ENCODE measurements at places on chromosomes 5 and 9. TPM values are rescaled to one million over a fixed set of nuclear protein-coding genes. Genes with fewer than 3 reads are reported as not detected.
A peak's percentile ranks its signal among the peaks of the same experiment; 100 is the strongest.

GRCh38 chr9:18362166-18362565 is 111.8 kb upstream of the ADAMTSL1 start:
- DNase-seq: no peak

- DNase-seq: no peak
These were observed 47.0 kb downstream of the KCNN2 start for GRCh38 chr5:114408847-114409246.

DNA sequence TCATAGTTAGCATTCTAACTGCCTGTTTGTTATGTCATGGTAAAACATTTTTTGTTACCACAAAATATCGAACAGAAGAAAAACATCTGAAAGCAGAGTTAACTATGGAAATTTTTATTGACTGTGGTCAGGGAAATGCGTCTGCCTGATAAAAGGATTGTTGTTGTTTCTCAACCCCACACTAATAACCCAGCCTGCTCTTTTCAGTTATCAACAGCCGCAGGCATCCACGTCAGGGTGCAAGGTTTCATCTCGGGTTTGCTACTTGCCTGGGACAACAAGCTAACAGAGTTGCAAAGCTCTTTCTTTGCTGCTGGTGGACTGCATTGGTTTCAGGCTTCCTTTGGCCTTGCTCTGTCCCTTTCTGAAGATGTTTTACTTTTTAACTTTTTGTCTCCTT is 969.2 kb downstream of the CDH18 start:
- no peak for DNase-seq

- no peak for DNase-seq
These were observed 7.2 kb downstream of the ROPN1L start for GRCh38 chr5:10448754-10449360.

DNA sequence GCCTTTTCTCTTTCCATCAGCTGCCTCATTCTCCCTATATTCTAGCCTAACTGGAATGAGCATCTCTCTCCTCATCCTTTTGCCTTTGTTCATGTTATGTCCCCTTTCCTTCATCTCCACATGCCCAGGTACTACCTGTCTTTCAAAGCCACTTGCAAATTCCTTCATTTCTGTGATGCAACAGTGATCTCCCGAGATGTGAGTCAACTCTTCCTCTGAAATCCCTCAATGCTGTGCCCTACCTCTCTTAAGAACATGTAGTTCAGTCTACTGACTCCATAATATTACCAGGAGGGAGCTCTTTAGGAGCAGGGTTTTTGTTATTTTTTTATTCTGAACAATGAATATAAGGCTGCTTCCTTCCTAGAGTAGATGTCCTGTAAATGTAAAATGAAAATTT is 91.6 kb downstream of the ZNF462 start:
- no peak for DNase-seq

The LCN12 gene
- 2.6 TPM for total RNA-seq

The TLX3 gene
- not detected for total RNA-seq

DNA sequence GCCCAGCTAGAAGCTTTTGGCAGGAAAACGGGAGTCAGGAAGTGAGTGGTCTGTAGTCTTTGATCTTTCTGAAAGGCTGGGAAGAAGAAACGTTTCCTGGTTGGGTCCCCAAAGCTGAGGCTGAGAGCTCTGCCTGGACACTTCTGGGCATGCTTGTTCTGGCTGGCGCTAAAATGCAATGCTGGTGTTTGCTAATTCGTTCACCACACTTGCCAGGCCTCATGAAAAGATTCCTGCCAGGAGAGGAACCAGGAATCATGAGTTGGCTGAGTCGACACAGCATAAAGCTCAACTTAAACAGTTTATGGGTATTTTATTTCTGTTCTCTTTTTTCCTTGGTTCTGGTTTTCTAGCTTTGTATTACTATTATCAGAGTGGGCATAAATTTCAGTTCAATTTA is 10.7 kb upstream of the PTGR1 start:
- DNase-seq: no peak

The FOXD1 gene
- not detected for total RNA-seq

The RASEF gene
- not detected for total RNA-seq

DNA sequence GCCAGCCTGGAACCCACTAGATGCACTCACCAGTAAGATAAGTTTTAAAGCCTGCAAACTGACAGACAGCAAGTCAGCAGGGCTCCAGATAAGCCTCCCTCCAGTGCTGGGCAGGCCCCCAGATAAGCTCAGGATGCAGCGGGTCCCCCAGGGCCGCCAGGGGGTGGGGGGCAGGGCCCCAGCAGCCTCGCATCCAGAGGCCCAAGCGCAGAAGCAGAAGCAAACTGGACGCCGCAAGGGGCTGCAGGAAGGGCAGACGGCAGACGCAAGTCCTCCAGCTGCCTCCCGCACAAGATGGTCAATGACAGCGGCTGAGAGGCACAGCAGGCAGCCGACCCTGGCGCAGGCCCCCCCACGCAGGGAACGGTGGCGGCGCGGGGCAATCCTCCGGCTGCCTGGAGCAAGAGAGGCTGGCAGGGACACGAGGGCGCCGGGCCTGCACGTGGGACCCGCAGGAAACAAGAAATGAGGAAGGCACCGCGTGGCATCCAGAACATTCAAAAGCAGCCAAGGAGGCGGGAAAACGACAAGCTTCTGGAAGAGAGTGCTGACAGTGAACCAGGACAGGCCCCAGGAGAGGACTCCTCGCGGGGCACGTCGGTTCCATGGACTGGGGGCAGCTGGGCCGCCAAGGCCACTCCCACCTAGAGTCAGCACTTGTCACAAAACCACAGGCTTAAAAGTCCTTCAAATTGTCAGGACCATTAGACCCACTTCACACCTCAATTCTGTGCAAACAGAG is 49.8 kb downstream of the ROR2 start:
- DNase-seq: no peak

DNA sequence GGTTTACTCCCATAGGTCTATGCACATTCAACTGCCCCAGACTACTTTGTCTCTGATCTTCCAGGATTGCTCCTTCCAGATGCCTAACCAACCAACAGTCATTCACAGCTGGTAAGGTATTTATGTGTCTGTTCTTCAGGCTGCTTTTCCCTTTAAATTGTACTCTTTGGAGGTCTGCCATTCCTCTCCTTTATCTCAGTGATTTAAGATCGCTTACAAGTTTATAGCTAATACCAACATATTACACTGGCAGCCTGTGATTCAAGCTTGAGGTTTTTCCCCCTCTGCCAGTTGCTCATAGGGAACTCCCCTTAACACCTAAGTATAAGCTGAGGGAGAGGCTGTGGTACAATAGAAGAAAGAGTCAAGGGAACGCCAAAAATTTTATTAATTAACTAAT is 711.7 kb upstream of the EDIL3 start:
- DNase-seq: no peak

- DNase-seq: peak; percentile 23
These were observed 74.8 kb downstream of the ICE1 start for GRCh38 chr5:5497152-5497788.

DNA sequence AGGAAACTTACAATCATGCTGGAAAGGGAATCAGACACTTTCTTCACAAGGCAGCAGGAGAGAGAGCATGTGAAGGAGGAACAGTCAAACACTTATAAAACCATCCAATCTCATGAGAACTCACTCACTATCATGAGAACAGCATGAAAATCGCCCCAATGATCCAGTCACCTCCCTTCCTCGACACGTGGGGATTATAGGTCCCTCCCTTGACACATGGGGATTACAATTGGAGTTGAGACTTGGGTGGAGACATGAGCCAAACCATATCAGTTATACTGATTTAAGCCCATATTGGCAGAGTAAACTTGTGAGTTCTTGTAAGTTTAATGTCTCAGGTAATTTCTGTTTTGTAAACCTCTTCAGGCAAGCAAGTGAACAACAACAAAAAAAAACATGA is 70.8 kb downstream of the ERAP1 start:
- DNase-seq: no peak

GRCh38 chr5:50751064-50751657 is 84.7 kb downstream of the PARP8 start:
- peak; percentile 76 for DNase-seq

DNA sequence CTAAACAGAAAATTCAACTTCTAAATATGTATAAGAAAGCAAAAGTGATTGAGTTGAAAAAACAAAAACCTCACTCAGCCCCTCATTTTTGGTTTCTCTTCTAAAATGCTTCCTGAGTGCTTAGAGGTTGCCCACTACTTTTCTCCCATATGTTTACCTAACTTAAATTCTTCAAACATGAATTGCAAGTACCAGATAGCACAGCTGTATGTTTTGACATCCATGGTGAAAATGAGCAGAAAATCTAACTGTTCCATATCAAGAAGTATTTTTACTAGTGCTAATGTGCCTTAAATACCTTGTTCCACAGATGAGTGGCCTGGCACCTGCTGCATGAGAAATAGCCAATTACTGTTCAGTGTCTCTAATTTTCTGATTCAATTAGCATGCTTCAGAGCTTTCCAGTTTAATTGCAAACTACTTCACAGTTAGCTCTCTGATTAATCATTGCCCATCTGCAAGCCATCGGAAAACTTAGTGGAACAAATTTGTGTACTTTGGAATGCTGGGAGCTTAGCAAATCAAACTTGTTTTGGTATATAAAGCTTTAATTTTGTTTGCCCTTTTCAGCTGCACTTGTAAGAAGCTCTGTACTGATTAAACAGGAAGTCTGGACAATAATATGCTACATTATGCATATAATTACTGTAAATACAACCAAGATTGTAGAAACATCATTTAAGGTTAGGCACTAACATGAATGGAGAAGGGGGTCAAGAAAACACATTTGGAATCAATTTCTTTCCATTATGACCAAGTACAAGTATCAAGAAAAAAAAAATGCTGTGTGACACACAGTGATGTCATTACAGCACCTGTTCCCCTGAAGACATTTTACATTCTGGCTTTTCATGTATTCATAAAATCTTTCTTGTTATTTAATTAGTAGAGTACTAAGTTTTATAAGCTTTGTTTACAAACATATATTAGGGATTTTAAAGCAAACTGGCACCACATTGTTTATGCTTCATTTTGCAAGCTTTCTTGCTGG is 65.6 kb downstream of the POU5F2 start:
- DNase-seq: no peak

DNA sequence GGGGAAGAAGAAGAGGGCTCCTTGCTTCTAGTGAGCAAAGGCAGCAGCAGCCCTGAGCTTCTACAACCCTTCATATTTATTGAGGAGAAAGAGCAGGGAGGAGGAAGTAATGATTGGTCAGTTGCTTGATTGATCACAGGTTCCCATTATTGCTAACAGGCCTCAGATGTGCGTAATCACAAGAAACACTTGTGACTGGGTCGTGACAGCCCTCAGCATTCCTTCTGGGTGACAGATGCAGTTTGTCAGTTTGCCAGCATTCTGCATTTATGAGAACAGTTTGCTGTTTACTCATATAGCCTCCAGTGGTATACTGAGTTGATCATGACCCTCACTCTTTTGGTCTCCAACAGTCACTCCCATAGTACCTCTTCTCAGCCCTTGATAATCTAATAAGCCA is 111.5 kb upstream of the TNC start:
- no peak for DNase-seq

- DNase-seq: peak; percentile 64
These were observed 38.7 kb downstream of the NLN start for GRCh38 chr5:65760504-65761275.

GRCh38 chr9:136769710-136770191 is 5.4 kb upstream of the LCN15 start:
- peak; percentile 30 for DNase-seq

GRCh38 chr9:81782313-81782995 is 93.1 kb upstream of the TLE1 start:
- no peak for DNase-seq

The IL13 gene
- total RNA-seq: 0.31 TPM

The ARAP3 gene
- total RNA-seq: 38.2 TPM

DNA sequence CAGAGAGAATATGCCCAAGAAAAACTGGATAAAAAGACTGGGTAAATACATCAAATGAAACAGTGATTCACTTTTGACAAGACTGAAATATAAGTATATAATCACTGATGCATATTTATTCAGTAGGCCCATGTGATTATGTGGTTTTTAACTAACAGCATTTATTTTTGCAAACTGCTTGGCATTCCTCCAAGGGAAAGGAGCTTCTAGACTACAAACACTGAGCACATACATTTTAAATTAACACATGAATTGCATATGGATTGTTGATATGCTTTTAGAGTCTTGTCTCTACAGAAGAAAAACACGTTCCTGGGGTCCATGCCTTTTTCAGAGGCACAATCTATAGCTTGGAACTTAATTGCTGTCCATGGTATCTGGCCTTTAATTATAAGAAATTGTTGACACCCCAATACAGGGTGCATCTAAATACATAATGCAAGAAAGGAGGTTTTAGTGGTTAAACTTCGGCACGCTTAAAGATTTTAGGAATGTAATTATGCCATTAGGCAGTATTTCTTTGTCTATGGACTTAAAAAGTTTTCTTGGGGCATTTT is 6.9 kb upstream of the MEIKIN start:
- DNase-seq: no peak

- DNase-seq: peak; percentile 52
These were observed 42.1 kb upstream of the STXBP1 start for GRCh38 chr9:127569886-127570401.

GRCh38 chr9:28301281-28301680 is 728.0 kb upstream of the C9orf72 start:
- no peak for DNase-seq

GRCh38 chr5:74328221-74328630 is 312.3 kb downstream of the ENC1 start:
- DNase-seq: no peak

DNA sequence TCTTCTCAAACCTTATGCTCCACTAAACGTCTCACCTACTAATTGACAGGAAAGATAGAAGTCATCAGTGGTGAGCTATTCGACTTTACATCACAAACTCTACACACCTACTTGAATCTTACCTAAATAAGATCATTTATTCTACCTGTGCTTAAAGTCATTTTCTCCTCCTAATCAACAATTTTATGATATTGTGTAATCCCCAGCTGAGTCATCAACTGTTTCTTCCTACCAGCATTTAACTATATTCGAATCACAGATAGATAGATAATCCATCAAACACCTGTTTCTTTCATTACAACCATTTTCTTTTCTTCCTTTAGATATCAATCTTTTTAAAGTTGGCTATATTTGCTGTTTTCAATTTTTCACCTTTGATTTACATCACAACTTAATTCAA is 181.5 kb downstream of the LPAR1 start:
- no peak for DNase-seq

DNA sequence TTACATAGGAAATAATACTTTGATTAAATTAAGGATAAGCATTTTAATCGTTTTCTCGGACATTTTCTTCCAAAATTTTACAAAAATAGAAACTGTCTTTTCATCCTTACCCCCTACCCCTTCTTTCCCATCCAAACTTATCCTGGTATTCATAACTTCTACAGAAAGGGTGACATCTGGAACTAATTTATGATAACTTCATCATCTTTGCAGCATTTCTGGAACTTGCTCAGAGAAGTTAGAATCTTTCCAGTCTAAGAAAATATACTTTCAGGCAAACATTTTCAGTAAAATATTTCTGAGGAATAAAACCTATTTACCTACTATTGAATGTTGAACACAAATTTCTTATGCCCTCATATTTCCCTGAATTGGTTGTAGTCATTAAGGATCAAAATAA is 309.0 kb downstream of the MAN2A1 start:
- DNase-seq: no peak

The BRD3 gene
- 44.8 TPM for total RNA-seq

DNA sequence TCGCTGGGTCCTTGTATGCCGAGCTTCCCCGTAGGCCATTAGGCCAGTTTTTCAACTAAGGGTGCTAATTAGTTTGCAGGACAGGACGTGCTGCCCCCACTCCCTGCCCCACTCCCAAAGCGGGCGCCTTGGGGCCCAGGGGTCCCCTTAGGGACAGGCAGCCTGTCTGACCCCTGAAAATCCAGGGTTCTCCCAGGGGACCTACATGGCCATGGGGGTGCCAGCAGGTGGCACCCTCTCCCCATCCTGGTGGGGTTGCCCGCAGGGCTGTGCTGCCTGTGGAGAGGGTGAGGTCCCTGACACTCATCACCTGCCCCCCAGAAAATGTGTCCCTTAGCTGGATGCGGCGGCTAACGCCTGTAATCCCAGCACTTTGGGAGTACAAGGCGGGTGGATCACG is 8.5 kb upstream of the CCDC187 start:
- peak; percentile 35 for DNase-seq

All from naive thymus-derived CD8-positive, alpha-beta T cell (primary cell).